ENCODE measurements at places on chromosomes 5 and 9.

DNA sequence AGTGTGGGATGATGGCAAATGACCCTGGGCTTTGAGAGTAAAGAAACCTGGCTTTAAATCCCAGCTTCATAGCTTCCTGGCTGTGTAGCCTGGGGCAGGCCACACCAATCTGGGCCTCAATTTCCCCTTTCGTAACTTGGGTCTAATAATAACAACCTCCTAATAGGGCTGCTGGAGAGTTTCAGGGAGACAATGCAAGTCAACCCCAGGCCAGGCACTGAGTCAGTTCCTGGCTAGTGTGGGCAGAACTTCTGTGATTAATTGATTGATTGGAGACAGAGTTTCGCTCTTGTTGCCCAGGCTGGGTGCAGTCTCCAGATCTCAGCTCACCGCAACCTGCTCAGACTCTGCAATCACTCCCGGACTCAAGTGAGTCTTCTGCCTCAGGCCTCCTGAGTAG is 3.3 kb upstream of the SH2D3C start:
- no peak for DNase-seq

- DNase-seq = no peak
Measured at GRCh38 chr9:2477755-2478154, 143.8 kb upstream of the VLDLR start.

DNA sequence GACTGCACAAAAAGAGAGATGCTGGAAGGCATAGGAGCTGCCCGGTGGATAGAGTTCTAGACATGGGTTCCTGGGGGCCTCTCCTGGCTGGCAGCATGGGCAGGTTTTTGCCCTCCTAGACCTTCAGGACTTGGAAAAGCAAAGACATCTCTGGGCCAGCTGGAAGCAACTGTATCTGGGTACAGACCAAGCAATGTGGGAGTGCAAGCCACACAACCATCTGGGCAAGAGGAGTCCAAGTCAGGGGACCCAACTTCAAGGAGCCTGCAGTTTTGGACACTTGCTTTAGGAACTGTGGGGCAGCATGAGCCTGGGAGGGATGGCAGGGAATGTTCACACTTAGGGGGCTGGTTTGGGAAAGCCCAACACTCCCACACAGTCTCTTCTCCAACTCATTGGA is 323.3 kb downstream of the GADD45G start:
- DNase-seq = no peak

- no peak for DNase-seq
Measured at GRCh38 chr5:113271745-113272454, 162.9 kb downstream of the TSSK1B start.

Measured in activated CD4-positive, alpha-beta T cell treated with anti-CD3 and anti-CD28 coated beads for 24 hours (primary cell).